T-helper 1 cell (primary cell): ENCODE measurements at places on chromosomes 5 and 9.
A peak's percentile ranks its signal among the peaks of the same experiment; 100 is the strongest.

GRCh38 chr5:54301220-54301619 is 9.2 kb downstream of the ARL15 start:
- DNase-seq, result no peak

- no peak for DNase-seq
Measured at GRCh38 chr9:116345817-116346216, 192.2 kb downstream of the PAPPA start.

DNA sequence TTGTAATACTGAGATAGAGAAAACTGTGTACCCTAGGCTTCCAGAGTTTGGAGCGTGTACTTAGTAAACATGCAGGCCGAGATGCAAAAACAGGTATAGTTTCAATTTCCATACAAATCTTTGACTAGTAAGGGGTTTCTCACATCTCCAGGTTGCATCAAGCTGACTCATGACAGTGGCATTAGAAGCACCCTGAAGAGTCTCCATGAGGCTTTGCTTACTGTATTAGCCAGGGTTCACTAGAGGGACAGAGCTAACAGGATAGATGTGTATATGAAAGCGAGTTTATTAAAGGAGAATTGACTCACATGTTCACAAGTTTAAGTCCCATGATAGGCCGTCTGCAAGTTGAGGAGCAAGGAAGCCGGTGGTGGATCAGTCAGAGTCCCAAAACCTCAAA is 275.3 kb upstream of the CDH6 start:
- no peak for DNase-seq

GRCh38 chr9:122126331-122127261 is 33.0 kb downstream of the NDUFA8 start:
- DNase-seq, result no peak

DNA sequence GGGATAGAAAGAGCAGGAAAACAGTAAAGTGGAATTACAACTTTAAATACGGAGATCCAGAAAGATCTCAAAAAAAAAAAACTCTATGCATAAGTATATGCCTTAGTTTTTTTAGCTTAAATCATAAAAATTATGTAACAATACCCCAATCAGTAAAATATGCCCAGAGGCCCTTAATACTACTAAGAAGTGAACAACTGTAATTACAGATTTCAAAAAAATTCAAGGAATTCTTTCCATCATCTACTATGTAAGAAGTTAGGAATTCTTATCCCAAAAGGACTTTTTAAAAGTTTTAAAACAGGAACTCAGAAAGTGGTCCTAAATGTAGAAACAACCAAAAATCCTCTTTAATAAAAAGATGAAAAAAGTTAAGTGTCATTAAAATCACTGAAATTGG is 111.3 kb downstream of the SSBP2 start:
- no peak for DNase-seq

DNA sequence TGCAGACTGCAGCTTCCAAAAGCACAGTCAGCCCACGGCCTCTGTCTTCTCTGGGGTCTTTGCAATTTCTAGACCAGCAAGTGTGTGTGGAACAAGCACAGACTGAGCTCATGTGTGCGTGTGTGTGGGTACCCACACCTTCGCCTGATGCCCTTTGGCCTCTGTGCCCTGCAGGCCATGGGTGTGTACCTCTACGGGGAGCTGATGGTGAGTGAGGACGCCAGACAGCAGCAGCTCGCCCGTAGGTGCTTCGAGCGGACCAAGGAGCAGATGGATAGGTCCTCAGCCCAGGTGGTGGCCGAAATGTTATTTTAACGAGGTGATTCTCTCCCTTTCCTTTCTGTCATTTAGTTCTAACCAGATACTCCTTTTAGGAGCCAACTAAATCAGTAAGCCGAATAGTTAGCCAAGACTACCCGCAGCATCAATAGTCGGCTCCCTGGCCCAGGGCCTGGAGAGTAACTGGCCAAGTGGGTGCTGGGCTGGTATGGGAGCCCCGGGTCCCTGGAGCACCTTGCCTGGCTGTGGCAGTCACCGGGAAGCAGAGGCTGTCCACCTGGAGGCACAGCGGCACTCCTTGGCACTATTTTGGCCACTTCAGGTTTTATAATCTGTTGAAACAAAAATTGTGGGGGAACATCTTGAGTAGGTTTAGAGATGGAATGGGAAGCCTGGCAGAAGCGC is 235.0 kb downstream of the FANCC start:
- DNase-seq, result no peak

DNA sequence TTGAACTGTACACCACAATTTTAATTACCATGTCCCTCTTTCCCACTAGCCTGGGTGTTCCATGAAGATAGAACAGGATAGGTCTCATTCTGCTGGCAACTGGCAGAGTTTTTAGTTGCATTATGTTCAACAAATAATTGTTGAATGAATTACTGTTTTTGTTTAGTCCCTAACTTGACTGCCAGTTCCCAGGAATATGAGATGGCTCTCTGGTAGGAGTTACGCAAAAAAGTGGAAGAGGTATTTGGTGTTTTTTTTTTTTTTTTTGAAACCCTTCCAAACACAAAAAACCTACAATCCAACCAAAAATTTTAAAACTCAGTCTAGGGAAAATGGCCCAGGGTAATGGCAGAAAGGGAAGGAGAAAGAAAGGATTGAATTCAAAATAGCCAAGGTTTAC is 153.6 kb downstream of the GNAQ start:
- DNase-seq, result no peak

DNA sequence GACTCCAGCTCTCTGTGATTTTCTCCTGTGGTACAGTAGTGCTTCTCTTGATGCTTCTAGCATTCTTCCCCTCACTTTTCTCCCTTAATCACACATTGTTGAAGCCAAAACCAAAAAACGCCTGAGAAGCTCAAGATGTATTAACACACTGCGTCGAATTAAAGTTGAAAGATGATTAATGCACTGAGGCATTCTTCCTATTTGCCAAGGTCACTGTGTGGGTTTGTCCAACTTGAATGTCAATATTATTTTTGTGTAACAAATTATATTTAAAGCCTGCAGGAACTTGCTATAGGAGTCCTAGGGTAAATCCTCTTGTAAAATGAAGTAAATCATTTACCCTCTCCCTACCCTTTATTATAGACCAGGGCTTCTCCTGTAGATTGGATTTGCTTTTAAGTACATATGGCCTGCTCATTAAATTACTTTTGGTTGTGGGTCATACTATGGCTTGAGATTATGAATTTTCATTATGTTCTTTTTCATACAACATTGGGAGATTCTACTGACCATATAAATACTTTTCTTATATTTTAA is 68.1 kb downstream of the GDA start:
- no peak for DNase-seq

GRCh38 chr9:87579781-87580541 is 82.3 kb downstream of the DAPK1 start:
- DNase-seq, result no peak

- DNase-seq, result no peak
Measured at GRCh38 chr5:148372893-148373292, 10.9 kb upstream of the FBXO38 start.

DNA sequence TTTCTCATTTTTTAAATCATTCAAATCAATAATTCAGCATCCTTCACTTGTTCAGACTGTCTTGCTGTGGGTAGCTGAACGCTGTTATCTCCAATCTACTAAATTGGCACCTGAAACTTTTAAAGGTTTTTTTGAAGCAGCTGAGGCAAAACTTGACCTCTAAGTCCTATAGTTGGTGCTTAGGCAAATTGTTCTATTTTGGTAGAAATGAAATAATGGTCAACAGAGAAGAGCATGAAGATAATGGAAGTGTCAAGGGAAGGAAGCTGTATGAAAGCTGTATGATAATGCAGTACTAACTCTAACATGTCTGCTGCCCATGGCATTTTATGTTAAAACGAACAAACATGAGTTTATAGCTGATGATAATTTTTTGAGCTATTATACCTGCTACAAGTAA is 138.0 kb downstream of the GDNF start:
- no peak for DNase-seq

DNA sequence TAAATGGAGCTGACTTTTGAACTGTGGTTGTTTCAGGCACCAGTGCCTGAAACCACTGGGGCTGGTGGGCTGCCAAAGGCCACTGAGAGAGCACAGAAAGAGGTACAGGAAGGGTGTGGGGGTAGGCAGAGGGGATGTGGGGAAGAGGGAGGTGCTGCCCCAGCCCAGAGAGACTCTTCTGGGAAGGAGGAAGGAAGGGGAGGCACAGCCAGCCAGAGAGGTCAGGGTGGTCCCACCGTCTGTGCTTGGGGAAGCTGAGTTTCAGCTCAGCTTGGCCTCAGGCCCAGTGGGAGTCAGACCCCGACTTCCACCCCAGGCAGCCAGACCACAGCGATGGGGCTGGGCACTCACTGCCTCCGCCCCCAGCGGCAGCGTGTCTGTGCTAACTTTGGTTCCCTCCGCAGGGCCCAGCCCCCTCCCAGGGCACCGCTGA is 8.6 kb upstream of the PHYKPL start:
- DNase-seq, result no peak

- no peak for DNase-seq
Measured at GRCh38 chr9:96255698-96256097, 46.3 kb downstream of the HSD17B3 start.

DNA sequence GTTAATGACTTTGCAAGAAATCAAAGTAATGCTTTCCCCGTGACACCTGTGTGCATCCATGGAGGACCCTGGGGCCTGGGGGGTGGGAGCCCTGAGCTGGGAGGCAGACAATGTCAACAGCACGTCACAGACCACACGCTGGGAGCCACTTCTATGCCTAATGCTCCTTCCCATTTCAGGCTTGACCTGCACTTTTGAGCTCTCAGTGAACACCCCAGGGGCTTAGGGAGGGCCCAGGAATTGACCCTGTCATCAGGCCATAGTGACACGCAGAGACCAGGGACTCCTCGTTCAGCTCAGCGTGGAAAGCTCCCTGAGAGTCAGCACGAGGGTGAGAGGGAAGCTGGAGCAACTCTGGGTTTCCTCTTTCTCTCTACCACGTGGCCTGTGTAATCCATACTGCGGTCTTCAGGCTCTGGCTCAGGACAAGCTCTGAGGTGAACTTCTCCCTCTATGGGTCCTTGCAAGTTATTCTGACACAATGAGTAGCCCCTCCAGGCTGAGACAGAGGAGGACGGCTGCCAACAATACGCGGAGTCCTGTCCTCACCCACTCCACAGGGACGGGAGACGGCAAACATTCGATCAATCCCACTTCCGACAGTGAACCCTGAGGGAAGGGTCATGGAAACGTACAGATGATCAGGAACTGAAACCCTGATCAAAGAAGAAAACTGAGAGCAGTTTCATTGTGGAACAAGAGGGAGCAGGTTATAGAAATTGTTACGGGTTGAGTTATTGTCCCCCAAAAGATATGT is 130.8 kb upstream of the IRX4 start:
- no peak for DNase-seq

DNA sequence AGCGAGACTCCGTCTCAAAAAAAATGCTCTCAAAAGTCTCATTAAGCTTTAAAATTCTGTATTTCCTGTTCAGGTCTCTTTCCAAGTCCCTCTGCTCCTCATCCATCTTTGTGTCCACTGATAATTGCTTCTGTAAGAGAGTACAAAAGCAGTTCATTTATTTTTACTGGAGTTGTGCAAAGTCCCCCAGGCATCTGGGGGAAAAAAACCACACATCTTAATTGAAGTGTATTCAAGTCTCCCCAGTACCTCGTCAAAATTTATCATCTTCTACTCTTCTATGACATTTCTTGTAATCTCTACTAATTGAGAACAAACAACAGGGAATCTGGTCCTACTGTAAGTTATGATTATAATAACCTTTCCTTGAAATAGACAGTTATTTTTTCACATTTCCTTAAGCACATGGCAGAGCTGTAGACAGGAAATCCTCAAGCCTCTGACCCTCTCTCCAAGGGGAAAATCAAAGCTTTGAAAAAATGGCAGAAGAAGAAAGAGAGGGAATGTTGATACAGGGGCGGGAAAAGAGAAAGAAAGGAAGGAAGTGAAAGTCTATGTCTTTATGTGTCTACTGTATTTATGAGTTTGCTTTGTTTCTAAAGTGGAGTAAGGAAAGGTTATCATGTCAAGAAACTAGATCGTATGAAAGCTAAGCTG is 51.5 kb downstream of the RAI14 start:
- no peak for DNase-seq

DNA sequence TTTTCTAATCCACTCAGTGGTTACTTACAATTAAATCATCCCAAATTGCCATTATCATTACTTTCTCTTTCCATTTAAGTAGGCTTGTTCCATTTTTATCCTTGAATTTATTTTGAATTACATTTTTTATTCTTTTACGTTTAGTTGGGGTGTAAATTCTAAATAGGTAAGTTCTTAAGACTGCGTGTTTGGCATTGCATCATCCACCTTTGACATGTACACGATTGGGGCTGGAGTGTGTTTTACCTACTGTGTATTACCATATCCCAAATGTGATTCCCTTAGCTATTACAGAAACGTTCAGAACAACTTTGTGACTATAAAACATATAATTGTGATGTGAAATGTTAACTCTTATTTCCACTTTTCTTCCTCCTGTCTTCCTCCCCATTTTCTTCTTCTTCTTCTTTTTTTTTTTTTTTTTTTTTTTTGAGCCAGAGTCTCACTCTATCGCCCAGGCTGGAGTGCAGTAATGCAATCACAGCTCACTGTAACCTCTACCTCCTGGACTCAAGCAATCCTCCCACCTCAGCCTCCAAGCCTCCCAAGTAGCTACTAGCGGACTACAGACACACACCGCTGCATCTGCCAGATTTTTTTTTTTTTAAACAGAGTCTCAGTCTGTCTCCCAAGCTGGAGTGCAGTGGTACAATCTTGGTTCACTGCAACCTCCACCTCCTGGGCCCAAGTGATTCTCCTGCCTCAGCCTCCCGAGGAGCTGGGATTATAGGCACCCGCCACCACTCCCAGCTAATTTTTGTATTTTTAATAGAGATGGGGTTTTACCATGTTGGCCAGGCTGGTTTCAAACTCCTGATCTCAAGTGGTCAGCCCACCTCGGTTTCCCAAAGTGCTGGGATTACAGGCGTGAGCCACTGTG is 16.7 kb downstream of the MARVELD2 start:
- DNase-seq, result no peak

- DNase-seq, result no peak
Measured at GRCh38 chr5:178463321-178464155, 126.7 kb downstream of the COL23A1 start.

- no peak for DNase-seq
Measured at GRCh38 chr9:35001285-35001677, 11.7 kb downstream of the DNAJB5 start.

GRCh38 chr9:128068386-128069205 is 564 bp downstream of the SLC25A25 start:
- peak; percentile 48 for DNase-seq
